ENCODE measurements at places on chromosomes 12 and 14. TPM values are rescaled to one million over a fixed set of nuclear protein-coding genes. Genes with fewer than 3 reads are reported as not detected.

CELA1 gene
- not detected for total RNA-seq

OR4E2 gene
- total RNA-seq: not detected

AGAP2 gene
- total RNA-seq: 0.22 TPM

APOF gene
- total RNA-seq: not detected

GYS2 gene
- total RNA-seq: not detected

IFI27 gene
- total RNA-seq: 2.2 TPM

CERS5 gene
- 25.9 TPM for total RNA-seq

PCED1B gene
- 0.22 TPM for total RNA-seq

SIX6 gene
- not detected for total RNA-seq

PTGER2 gene
- total RNA-seq: 0.11 TPM

KRT1 gene
- total RNA-seq: not detected

TESPA1 gene
- total RNA-seq: not detected

SMARCC2 gene
- 46.9 TPM for total RNA-seq

LPCAT3 gene
- 10.8 TPM for total RNA-seq

ZC2HC1C gene
- total RNA-seq: 0.33 TPM

GLI1 gene
- not detected for total RNA-seq

DAO gene
- total RNA-seq: not detected

NEUROD4 gene
- total RNA-seq: not detected

HSP90B1 gene
- 909 TPM for total RNA-seq

PLA2G1B gene
- not detected for total RNA-seq

CCDC85C gene
- 6.6 TPM for total RNA-seq

C14orf180 gene
- not detected for total RNA-seq

DNAL1 gene
- total RNA-seq: 4.4 TPM

CRIP1 gene
- total RNA-seq: 0.86 TPM

LUM gene
- total RNA-seq: not detected

BRF1 gene
- total RNA-seq: 28.6 TPM

SERPINA5 gene
- total RNA-seq: 0.17 TPM

ADGRD1 gene
- total RNA-seq: 0.26 TPM

FAM186B gene
- 0.11 TPM for total RNA-seq

ALDH6A1 gene
- total RNA-seq: 28.8 TPM

PPFIA2 gene
- not detected for total RNA-seq

KRT3 gene
- total RNA-seq: not detected

MLF2 gene
- 71.3 TPM for total RNA-seq

TC2N gene
- 14.0 TPM for total RNA-seq

HCAR3 gene
- not detected for total RNA-seq

IQSEC3 gene
- under 0.01 TPM for total RNA-seq

IGF1 gene
- total RNA-seq: 2.5 TPM

LHX5 gene
- not detected for total RNA-seq

TAS2R19 gene
- 2.9 TPM for total RNA-seq

CLEC4D gene
- not detected for total RNA-seq

Data from dermis lymphatic vessel endothelial cell (primary cell).